Esophagus mucosa (tissue), 1 donor: ENCODE measurements at places on chromosomes 1 and 21.

- ATAC-seq: no peak
Measured at GRCh38 chr1:18357622-18358230, 123.0 kb upstream of the KLHDC7A start.

- peak; percentile 48 for ATAC-seq
Measured at GRCh38 chr1:30111431-30111830, 612.0 kb downstream of the MATN1 start.

GRCh38 chr1:207858281-207858680, 52.6 kb downstream of the CD34 start:
- no peak for ATAC-seq

DNA sequence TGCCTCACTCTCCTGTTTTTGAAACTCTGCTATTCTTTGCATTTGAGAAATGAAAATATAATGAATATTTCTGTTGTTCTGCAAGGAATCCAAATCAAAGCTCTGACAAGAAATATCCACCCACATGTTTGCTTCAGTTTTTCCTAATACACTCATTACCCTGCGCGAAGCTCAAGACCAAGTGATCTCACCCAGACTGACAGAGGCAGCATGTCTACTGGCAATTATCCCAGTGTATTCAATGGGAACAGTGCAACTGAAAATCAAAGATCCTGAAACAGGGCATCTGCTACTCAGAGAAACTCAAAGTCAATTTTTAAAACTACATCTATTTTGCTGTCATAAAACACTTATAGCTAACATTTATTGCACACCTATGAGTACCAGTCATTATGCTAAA, 321.0 kb upstream of the LRRC7 start:
- ATAC-seq: no peak

GRCh38 chr1:229378586-229379367, 35.9 kb upstream of the CCSAP start:
- ATAC-seq: no peak

DNA sequence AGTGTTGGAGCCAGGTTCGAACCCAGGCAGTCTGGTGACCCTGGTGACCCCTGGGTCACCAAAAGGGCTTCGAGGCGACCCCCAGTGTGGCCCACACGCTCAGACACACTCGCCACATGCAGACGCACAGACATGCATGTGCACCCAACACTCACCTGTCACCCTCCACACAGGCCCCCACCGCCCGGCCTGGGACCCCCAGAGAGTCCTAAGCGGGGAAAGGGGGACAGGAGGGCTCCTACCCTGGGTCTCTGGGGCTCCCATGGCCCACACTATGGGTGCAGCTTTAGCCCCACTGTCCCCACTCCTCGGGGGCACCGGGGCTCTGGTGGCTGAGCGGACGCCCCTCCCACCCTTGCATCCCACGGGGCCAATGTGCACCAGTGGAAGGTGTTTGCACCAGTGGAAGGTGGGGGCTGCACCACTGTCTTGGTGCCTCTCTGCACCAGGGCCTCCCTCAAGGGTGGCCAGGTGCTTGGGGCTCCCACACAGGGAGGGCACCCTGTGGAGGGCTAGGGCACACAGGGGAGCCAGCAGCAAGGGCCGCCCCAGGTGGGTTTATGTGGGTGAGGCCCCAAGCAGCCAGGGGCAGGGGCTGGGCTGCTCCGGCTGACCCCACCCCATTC, 9.9 kb downstream of the CHD5 start:
- ATAC-seq: no peak

DNA sequence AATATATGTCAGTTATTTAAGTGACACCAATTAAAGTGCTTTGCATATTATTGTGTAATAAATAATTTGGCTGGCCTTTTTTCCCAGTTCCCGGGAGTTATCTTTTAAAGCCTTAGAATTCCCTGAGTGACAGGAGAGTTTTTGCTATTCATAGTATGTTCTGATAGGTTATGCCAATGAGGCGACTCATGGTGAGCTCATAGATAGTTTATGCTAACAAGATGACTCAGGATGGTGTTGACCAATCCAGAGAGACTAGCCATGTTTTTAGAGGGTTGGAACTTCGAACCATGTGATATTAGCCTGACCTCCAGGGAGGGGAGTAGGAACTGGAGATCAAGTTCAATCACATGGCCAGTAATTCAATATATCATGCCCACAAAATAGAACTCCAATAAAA, 310.8 kb downstream of the USP25 start:
- no peak for ATAC-seq

DNA sequence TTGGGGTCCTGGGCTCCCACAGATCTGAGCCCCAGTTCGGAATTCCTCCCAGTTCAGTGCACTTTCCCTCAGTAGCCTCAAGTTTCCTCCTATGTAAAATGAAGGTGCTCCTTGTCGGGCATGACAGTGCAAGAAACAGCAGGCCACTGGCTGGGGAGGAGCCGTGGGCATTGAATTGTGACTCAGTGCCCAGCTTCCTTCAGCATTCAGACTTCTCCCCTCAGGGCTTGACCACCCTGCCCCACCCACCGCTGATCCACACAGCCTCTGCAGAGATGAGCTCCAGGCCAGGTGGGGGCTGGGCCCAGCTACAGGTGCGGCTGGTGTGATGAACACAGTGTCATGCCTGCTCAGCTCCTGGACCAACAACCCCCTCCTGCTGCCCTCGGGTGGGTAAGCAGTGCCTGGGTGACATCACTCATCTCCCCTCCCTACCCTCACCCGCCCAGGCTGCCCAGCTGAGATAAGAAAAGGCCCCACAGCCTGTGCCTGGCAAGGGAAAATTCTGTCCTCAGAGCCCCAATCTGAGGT, 4.9 kb downstream of the MOB3C start:
- ATAC-seq: peak; percentile 93

DNA sequence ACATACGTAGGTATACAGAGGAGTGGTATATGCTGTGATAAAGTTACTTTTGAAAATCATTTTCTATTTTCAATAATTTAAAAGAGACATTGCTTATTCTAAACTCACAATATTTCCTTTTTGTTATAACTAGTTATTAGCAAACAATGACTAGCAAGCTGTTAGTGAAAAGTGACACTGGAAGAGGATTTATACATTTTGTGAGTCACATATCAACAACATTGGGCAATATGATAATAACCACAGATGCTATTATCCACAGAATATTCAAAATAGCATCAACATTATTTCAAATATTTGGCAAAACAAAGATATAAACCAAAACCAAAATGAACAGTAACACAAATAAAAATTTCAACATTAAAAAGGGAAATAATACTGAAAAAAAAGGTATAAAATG, 104.0 kb upstream of the HP1BP3 start:
- ATAC-seq: no peak

DNA sequence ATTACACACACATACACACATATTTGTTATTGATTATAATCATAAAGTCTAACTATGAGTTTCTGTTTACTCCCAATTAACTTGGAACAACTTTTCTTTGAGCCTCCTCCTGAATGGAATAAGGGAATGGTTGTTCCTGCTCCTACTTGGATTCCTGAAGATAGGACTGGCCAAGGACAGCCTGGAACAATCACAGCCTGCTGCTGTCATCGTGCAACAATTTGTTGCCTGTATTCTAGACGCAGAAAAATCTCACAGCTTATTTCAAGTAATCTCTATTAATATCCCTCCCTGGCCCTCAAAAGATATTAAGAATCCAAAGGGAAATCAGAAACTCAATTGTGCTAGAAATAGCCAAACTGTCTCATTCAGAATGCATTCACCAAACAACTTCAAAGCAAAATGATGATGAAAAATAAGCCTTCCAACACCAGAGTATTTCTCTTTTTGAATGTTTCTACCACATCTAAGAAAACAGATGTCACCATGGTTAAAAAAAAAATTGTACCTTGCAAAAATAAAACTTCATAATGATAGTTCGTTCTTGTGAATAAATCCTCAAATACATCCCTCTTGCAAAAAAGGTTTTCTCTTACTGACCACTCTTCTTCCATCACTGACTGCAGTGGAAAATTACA, 30.9 kb downstream of the RCAN1 start:
- no peak for ATAC-seq

DNA sequence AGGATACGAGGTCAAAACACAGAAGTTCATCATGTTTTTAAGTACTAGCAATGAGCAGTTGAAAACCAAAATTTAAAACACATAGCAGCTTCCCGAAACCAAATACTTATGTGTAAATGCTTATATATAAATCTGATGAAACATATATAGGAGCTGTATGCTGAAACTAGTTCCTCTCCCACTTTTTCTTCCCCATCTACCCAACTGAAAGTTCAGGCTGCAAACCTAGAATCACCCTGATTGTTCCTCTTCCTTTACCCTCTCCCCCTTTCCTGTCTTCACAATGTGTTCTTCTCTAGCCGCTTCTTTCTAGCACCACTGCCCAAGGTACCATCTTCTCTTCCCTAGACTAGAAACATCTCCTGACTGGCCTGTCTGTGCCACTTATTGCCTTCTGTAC, 90.6 kb downstream of the ST3GAL3 start:
- no peak for ATAC-seq

DNA sequence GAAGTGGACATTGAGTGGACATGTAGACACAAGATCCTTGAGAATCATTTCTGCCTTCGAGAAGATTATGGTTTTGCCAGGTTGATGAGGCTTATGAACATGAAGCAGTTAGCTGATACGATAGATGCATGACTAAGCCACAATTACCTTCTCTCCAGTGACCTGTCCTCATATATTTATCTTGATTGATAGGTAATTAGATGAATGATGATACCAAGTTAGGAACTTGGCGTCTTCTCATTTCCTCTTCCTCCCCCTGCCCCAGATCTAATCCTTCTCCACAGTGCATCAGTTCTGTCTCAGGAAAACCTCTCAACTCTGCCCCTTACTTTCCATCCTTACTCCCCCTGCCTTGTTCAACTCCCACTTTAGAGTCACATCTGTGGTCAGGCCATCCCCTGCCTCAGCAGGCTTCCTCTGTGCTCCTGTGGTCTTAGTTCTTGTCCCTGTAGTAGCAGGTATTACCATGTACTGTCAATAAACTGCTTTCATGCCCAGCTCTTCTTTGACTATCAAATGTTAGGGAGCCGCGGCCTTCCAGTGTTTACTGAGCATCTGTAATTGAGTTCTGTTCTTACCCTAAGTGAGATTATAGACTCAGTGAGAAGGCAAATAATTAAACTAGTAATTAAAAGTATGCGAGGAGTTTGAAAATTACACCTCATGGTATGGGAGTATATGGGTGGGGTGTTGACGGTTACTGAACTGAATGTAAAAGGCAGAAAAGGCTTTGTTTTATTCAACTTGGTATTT, 5.1 kb downstream of the ST6GALNAC3 start:
- ATAC-seq: no peak

- ATAC-seq: peak; percentile 50
Measured at GRCh38 chr1:210332719-210333398, 4.2 kb downstream of the HHAT start.

GRCh38 chr1:112808861-112809684, 93.9 kb upstream of the PPM1J start:
- peak; percentile 86 for ATAC-seq

DNA sequence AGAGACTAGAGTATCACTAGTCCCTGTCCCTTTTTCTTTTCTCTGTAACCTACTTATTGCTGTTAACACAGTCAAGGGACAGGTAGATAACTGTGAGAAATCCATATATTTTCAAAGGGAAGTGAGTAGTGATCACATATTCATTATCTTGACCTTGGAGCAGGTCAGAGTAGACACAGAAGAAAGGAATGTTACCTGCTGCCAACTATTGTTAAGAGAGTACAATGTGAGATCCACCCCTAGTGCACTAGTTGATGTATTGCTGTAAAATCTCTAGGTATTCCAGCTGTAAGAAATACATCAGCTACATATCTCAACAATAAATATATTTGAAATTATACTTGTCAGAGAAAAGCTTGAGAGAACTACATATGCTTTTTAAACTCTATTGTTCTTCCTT, 68.7 kb upstream of the ADGRL2 start:
- ATAC-seq: peak; percentile 82

- ATAC-seq: no peak
Measured at GRCh38 chr1:31923901-31924535, 14.2 kb downstream of the PTP4A2 start.

DNA sequence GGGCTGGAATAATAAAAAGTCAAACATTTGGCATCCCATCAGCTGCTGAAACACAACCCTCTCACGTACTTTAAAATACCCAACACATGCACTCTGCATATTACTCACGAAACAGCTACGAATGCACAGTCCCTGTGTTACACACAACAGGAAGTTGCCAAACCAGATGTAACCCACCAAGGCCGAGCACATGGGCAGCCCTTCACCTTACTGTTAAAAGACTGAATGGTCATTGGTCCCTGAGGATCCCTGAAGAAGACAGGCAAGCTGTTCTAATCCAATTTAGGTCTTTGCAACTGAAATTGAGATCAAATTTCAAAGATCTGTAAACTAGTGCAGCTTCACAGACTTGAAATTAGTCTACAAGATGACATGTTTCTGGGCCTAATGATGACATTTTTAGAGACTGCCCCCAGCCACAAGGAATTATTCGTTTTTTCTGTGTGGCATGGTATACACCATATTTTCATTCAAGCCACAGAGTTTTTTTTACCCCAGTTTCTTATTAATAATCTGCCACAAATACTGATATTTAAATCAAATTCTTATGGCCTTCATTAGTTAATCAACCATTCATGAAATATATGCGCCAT, 25.6 kb upstream of the IER5 start:
- ATAC-seq: peak; percentile 51

- no peak for ATAC-seq
Measured at GRCh38 chr1:116203920-116204319, 92.7 kb downstream of the MAB21L3 start.

DNA sequence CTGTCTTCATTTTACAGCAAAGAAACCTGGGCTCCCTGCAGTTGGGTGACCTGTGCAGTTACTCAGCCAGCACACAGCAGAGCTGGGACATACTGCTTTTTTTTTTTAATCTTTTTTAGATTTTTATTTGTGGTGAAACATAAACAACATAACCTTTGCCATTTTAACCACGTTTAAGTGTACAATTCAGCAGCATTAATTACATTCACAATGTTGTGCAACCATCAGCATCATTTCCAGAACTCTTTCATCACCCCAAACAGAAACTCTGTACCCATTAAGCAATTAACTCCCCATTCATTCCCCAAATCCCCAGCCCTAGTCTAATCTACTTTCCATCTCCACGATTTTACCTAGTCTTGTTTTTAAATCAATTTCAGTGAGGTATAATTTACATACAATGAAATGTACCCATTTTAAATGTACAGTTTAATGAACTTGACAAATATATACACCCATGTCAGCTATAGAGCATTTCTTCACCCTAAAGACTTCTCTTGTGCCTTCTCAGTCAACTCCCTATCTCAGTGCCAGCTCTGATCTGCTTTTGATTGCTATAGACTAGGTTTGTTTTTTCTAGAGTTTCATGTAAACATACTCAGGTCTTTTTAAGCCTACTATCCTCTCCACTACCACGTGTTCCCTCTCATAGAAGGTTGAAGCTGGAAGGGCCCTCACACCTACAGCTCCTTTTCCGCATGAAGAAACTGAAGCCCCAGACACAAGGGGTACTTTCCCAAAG, 37.8 kb upstream of the C8B start:
- ATAC-seq: no peak
